GM19239 (cell line): ENCODE measurements at places on chromosomes 2 and 18.
A peak's percentile ranks its signal among the peaks of the same experiment; 100 is the strongest.

- DNase-seq = no peak
Measured at GRCh38 chr2:10028988-10029874, 14.1 kb upstream of the KLF11 start.

- no peak for DNase-seq
Measured at GRCh38 chr2:182745061-182745460, 29.0 kb downstream of the DNAJC10 start.

- DNase-seq = peak; percentile 56
Measured at GRCh38 chr2:43059183-43059897, 167.1 kb downstream of the ZFP36L2 start.

GRCh38 chr2:65396348-65397026 lies 35.9 kb downstream of the SPRED2 start:
- DNase-seq = no peak

GRCh38 chr2:147083664-147084063 lies 761.2 kb upstream of the ACVR2A start:
- DNase-seq = no peak

DNA sequence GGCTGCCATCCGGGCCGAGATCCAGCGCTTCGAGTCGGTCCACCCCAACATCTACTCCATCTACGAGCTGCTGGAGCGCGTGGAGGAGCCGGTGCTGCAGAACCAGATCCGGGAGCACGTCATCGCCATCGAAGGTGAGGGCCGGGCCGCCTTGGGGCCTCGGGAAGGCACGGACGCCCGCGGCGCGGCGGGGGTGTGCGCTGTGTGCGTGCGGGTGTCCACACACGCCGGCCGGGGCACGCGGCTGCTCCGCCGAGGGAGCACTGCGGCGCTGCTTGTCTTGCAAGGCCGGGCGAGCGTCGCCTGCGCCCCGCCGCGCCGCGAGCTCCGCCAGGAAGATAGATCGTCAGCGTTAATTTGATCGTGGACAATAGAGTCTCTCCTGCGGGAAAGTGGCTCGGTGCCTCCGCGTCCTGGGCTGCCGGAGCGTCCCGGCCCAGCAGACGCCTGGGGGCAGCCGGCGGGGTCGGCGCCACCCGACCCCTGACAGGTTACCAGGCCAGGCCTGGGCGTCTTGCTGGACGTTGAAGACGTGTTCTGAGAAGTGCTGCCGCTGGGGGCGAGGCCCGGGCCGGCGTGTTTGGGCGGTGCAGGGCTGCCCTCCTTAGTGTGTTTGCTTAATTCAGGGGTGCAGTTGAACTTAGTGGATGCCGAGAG lies 1.0 kb downstream of the AGAP1 start:
- DNase-seq = no peak

DNA sequence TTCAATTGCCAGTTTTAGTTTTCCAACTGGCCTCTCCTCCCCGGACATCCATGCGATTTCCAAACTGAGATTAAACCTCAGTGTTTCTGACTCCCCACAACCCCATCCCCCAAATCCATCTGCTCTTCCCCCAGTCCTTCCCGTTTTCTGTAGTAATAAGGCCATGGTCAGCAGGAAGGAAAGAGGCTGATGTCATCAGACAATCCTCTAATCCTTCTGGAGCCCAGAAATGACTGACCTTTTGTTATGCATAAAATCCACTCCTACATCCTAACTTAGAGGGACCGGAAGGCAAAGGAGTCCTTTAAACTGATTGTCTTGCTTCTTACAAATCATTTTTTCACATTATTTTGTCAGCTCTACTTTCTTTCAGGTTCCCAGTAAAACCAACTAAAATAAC lies 155.8 kb downstream of the INO80D start:
- DNase-seq = no peak

- no peak for DNase-seq
Measured at GRCh38 chr2:201235860-201236811, 24.2 kb upstream of the CASP8 start.

GRCh38 chr2:6418291-6418690 lies 447.4 kb downstream of the CMPK2 start:
- DNase-seq = no peak

GRCh38 chr2:42835577-42836371 lies 43.4 kb upstream of the HAAO start:
- no peak for DNase-seq
